ENCODE measurements at places on chromosomes 13 and 19.

DNA sequence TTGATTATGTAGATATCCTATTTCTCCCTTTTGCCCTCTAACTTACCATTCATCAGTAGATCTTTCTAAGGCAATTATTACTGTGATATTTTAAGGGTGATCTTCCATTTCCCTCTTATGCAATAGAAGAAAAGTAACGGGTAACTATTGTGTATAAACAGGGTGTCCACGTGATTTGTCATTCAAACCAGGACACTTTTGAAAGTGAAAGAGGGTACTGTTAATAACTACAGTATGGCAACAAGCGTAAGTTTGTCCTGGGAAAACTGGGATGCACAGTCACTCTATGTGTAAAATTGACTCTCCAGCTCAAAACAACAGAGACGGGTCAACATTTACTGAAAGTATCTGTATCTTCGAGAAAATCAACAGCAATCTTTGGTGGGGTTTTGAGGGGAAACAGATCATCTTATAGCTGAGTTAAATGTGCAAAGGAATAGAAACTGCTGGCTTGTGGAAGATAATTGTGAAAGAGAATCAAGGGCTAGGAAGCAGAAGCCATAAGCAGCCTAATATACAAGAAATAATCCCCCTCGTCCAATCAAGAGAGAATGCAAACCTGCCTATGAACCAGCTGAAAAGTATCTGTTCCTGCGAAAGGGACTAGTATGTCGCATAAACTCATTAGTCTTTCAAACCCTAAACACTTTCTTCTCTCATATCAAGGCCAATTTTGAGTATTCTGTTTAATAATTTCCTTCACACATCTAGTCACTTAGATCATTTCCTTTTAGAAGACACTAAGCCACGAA lies 126.7 kb downstream of the FOXO1 start:
- no peak for DNase-seq

DNA sequence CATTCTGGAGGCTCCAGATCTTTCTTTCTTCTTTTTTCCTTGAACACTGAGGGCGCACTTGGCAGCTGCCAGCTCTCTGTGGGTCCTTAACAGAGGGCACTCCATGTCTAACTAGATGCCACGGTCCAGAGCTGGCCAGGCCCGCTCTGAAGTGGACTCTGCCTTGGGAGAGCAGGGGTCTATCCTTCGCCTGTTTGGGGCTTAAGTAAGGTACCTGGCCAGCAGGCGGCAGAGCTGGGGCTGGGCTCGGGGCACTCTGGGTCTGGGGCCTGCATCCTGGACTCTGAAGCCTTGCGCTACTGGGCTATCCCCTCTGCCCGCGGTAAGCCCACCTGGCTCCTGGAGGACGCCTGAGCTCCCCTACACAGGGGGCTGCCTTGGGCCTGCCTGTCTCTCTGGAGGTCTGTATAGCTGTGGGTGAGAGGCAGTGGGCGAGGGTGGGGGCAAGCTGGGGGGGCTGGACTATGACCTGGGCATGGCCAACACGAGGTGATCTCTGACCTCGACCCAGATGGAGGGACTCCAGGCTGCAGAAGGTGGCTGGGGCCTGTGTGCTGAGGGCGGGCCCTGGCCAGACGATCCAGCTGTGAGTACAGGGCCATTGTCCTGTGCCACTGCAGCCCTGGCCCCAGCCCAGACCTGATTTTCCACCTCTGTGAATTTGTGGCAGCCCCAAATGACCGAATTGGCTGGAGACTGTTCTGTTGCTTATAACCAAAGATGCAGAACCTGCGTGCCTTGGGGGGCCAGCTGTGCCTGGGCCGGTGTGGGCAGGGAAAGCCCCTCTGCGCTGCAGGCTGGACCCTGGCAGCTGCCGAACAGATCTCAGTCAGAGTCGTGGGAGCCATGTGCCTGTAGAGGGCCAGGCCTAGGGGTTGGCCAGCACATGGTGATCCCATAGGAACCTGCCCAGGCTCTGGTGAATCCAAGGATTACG lies 26.5 kb downstream of the CEBPG start:
- DNase-seq, result no peak

- no peak for DNase-seq
Observed at GRCh38 chr13:48644951-48645350, 8.8 kb upstream of the CYSLTR2 start.

DNA sequence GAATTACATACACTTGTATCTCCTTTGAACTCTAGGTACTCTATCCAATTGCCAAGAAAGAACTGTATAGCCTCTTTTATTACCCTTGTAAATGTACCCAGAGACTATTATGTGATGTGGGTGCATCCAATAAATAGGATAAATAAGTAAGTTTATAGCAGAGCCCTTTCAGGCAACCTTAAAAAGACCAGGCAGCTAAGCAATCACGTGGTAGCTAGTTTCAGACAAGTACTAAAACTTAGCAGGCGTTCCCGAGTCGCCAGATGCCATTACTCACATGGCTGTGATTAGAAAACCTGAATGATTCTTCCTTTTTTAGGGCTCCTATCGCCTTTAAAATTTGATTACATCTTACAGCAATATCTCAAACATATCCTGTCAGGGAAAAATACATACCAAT lies 1303.0 kb downstream of the EFNB2 start:
- DNase-seq, result no peak

All from MM.1S (cell line).